ENCODE measurements at places on chromosomes 6 and 20.
A peak's percentile ranks its signal among the peaks of the same experiment; 100 is the strongest.

GRCh38 chr20:46268131-46268614 is 40.1 kb downstream of the CDH22 start:
- DNase-seq, result no peak

GRCh38 chr6:116010790-116011401 is 49.8 kb downstream of the FRK start:
- DNase-seq, result peak; percentile 36

DNA sequence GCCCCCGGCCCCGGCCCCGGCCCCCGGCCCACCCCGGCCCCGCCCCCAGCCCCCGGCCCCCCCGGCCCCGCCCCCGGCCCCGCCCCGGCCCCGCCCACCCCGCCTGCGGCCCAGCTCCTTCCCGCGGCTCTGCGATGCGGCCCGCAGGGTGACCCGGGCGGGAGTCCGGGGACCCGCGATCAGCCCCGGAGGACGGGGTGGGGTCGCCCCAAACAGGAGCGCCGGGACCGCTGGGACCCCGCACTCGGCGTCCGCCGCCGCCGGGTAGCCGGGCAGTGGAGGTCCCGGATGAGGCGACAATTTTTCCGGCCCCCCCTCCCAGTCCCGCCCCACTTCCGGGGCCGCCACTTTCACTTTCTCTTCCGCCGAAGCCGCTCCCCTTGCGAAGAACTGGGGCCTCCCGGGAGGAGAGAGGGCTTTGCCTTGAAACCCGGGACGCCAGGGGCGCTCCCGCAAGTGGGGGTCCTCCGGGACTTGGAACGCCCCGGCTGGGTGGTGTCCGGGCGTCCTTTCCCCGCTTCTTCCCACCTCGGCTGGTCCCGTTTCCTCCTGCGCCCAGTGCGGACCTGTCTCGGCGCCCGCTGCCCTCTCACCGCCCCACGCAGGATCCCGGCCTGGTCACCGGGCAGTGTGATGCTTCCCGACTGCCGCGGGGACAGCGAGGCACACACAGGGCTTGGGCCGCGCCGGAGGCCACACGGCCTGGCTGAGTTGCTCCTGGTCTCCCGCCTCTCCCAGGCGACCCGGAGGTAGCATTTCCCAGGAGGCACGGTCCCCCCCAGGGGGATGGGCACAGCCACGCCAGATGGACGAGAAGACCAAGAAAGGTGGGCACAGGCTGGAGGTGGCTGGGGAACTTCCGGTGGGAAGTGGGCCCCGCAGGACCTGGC is at the start of gene RBCK1:
Gene RBCK1, plus strand, starts transcription at position 347 of the 890 bp plus-strand sequence. Its CDS starts 459 bp downstream, at position 806.
- DNase-seq, result peak; percentile 82

DNA sequence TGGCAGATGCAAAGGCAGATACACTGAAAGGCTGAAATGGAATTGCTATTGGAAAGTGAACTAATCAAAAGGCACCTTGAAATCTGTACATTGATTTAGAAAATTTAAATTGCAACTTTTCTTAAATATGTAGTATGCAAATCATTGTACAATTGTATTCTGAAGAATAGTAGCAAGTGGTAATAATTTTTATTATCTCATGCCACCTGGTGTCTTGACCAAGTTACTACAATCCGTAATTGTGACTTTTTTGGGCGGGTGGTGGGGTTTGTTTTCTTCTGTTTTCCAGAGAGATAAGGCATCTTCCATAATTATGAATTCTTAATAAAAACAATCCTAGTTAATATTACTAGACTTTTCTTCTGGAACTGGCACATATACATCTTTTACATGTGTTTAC is 12.5 kb upstream of the BCKDHB start:
- no peak for DNase-seq

GRCh38 chr6:96059586-96059985 is 43.8 kb downstream of the FUT9 start:
- DNase-seq, result no peak

GRCh38 chr6:139588076-139588639 is 213.7 kb upstream of the CITED2 start:
- no peak for DNase-seq

DNA sequence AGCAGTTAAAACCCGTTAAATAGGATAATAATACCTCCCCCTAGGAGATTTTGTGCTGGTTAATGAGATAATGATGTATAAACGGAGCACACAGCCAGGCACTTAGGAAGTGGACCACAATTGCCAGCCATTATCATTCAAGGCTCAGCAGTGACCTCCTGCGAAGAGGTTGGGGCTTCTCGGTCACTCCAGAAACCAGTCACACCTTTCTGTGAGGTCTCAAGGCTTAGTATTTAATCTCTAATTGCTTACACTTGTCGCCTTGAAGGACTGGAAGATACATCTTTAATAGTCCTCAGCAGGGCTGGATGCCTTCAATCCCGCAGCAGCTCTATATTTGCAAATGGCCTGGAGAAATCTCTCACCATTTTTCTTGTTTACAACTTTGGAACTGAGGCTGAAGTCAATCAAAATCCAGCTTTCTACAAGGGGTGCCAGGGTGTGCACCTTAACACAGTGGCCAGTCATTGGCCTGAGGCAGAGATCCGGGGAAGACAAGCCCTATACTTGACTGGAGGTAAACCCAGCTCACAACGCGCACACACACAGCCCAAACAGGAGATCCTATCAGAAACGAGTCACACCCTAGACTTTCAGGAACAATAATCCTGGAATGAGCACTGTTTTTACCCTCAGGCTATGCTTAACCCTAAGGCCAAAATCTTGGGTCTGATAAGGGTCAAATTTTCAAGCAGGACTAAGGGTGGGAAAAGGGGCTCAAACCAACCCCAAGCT is 1.2 kb downstream of the POU5F1 start:
- no peak for DNase-seq

GRCh38 chr20:45041464-45042337 is 59.2 kb downstream of the KCNS1 start:
- no peak for DNase-seq

DNA sequence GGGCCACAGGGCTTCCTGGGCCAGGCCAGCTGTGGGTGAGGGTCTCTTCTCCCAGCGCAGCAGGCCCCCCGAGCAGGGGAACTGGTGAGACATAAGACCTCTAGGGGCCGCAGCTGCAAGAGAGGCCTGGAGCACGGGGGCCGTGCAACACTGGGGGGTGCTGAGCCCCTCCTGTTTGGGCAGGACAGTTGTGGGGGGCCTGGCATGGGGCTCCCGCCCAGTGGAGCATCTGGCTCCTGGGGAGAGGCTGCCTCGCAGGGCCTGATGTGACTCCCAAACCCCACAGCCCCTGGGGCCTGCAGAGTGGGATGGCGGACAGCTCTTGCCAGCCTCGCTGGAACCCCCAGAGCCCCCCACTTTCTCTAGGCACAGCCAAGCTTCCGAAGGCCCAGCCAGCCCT is 16.9 kb upstream of the GATA5 start:
- DNase-seq, result no peak

DNA sequence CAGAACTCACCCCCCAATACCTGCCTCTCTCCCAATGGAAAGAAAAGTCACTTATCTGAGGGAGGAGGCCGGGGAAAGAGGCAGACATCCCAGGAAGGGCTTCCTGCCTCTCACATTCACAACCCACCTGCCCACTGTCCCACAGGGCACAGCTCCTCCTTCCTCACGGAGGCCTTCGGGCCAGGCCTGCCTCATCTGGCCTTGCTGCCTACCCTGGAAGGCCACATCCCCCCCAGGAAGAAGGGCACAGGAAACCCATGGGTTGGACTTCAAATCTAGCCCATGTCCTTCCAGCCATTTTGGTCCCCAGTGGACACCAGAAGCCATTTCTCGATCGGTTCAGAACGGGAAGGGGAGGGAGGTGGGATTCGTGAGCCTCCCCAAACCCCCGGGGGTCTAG is 162.0 kb downstream of the PREX1 start:
- DNase-seq, result no peak
